ENCODE measurements at places on chromosomes 7 and 10.

DNA sequence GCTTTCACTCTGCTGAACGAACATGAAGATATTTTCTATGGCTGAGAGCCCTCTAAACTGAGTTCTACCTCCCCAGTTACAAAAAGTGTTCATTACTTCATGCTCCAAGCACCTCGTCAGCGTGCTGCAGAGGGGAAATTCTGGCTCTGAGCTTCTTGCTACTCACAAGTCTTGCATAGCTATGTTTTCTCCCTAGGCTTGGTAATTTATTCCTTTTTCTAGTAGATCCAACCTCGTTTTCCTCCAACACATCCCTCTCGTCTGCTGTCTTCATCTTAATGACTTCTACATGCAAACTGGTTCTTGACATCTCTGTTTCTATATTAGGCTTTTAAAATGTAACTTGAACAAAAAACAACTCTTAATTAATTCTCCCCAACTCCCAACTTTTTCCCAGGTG, 1034.5 kb downstream of the REEP3 start:
- DNase-seq = no peak

DNA sequence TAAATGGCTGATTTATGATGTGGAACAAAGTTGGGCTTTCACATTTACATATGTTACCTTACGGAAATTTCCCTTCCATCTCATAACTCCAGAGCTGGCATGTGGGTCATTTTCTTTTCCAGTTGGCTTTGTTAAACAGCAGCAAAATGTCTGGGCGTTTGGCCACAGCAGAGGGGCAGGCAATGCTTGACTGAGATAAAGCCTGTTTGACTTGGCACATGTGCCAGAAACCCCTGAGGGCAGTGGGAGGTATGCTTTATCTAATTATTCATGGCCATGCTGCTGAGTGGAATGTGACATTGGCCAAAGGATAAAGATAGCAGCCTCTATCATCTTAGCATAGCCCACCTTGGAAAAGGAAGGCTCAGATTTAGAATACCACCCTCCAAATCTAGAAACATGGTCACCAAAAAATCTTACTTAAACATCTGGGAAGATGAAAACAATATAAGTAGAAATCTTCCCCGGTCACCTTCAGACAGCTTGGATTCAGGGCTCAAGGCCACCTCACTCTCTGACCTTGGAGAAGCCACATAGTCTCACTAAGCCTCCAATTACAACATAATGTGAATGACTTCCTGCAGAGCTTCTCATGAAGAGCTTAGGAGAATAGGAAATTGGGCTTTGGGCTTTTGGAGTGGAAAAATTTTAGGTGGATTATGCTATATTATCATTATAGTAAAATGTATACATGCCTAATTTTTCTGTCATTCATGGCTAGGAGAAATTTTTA, 101.5 kb downstream of the GRM3 start:
- no peak for DNase-seq

- DNase-seq = no peak
Observed at GRCh38 chr7:36191292-36191920, 38.4 kb downstream of the EEPD1 start.

- DNase-seq = no peak
Observed at GRCh38 chr10:69333205-69333604, 54.9 kb downstream of the HK1 start.

GRCh38 chr10:27207350-27207749, 33.2 kb downstream of the ACBD5 start:
- DNase-seq = no peak

DNA sequence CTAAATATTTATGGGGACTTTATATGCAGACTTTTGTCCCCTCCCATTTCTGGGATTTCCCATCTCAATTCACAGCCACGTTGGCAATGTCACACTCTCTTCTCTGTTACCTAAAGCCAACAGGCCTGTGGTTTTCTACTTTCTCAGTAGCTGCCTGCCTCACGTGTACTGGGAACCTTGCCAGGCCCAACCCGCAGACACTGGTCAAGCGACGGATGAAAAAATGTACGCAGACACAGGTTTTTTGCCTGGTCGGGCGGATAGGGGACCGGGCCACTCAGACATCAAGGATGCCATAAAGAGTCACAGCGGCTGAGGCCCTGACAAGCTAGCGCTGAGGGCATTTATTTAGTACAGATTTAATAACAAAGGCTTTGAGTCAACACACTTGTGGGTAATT, 204.4 kb upstream of the DPP6 start:
- no peak for DNase-seq

DNA sequence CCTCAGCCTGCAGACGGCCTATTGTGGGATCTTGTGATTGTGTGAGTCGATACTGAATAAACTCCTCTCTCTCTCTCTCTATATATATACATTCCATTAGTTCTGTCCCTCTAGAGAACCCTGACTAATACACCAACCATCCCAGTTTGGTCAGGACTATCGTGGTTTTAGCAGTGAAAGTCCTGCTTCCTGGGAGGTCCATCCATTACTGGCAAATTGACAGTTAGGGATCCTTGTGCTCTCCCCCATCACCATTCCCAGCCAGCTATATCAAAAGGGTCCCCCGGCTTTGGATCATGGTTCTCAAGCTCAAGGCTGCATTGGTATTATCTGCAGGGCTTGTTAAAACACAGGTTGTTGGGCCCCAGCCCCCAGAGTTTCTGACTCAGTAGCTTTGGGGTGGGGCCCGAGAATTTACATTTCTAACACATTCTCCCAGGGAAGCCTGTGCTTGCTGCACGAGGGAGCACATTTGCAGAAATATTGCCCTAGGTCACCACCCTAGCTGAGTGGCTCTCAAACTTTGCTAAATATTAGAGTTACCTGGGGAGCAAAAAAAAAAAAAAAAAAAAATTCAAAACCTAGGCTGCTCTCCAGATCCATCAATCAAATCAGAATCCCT, 899.1 kb upstream of the AUTS2 start:
- DNase-seq = no peak

DNA sequence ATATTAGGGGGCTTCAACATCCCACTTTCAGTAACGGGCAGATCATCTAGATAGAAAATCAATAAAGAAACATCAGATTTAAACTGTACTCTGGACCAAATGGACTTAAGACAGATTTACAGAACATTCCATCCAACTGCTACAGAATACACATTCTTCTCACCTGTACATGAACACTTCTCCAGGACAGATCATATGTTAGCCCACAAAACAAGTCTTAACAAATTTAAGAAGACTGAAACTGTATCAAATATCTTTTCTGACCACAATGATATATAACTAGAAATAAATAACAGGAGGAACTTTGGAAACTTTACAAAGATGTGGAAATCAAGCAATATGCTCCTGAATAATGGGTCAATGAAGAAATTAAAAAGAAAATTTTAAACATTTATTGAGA, 86.7 kb downstream of the MICU1 start:
- DNase-seq = no peak

GRCh38 chr7:1969459-1970284, 263.1 kb downstream of the MAD1L1 start:
- DNase-seq = no peak

DNA sequence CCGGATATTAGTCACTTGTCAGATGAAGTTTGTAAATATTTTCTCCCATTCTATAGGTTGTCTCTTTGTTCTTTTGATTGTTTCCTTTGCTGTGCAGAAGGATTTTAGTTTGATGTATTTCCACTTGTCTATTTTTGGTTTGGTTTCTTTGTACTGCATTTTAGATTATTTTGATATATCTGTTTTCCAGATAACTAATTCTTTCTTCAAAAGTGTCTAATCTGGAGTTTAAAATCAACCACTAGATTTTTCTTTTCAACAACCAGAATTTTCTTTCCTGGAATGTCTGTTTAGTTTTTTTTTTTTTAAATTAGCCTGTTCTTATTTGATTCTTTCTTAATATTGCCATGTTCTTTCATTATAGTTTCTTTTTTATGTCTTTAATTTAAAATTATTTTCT, 116.8 kb upstream of the INHBA start:
- DNase-seq = no peak

- DNase-seq = no peak
Observed at GRCh38 chr10:131354380-131354779, 42.9 kb upstream of the TCERG1L start.

GRCh38 chr10:4775808-4776207, 50.2 kb upstream of the AKR1E2 start:
- DNase-seq = no peak

- peak; percentile 31 for DNase-seq
Observed at GRCh38 chr10:70903262-70903921, 15.0 kb upstream of the PCBD1 start.

DNA sequence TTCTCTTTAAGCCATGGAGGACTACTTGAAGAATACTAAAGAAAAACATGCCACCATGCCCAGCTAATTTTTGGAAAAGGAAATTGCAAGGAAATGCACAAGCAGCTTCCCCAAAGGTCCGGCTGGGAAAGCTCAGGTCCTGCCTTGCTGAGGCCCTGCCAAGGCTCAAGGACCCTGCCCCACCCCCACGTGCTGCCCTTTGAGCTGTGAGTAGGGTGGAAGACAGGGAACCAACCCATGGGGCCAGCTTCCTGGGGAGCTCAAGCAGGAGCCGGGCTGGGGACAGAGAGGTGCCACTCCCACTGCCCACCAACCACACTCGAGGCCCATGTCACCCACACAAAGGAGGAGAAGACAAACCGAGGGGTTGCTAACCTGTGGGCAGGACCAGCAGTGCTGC, 78.2 kb downstream of the SLIT1 start:
- no peak for DNase-seq

DNA sequence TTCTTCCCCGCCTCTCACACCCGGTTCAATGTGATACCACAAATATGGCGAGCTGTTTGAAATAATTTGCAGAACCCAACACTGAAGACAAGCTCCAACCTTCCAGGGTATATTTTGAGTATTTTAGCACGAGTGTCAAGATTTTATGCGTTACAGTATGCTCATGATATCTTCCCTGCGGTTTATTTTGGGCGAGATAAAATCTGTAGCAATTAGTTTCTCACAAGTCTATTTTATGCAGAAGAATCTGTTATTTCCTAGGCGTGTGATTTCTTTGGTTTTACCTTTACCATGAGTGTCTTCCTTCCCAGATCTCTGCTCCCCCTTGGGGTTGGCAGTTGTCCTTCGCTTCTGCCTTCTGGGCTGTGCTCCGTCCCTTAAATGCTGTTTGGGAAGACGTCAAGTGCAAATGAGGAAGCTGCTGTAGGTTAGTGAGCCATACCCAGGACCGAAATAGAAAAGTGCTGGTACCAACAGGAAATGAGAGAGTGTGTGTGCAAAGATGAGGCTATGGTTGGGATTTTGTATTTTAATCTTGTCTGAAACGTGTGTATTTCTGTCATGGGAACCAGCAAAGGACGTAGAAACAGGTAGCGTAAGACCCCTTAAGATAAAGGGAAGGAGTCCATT, 299.8 kb downstream of the KLF6 start:
- DNase-seq = no peak

GRCh38 chr7:70131817-70132216, 533.5 kb downstream of the AUTS2 start:
- no peak for DNase-seq

GRCh38 chr10:50375051-50375452, 123.7 kb upstream of the ASAH2 start:
- no peak for DNase-seq

GRCh38 chr7:86301301-86301700, 342.4 kb upstream of the GRM3 start:
- DNase-seq = no peak

- no peak for DNase-seq
Observed at GRCh38 chr7:154646126-154647013, 356.6 kb downstream of the PAXIP1 start.

DNA sequence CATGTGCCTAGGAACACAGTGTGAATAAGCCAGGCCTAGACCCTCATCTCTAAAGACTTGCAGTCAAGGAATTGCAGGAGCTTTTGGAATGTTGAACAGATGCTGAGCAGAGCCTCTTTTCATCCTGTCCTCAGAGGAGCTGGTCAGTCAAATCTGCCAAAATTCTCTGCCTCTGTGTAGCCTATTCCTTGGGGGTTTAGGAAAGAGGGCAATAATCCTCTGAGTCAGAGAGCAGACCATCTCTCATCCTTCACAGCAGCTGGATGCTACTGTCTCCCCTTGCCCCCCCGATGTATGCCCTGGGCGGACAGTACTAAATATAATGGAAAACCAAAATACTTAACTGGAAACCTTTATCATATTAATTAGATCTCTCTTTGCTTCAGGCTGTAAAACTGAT, 52.6 kb downstream of the BICC1 start:
- DNase-seq = no peak

DNA sequence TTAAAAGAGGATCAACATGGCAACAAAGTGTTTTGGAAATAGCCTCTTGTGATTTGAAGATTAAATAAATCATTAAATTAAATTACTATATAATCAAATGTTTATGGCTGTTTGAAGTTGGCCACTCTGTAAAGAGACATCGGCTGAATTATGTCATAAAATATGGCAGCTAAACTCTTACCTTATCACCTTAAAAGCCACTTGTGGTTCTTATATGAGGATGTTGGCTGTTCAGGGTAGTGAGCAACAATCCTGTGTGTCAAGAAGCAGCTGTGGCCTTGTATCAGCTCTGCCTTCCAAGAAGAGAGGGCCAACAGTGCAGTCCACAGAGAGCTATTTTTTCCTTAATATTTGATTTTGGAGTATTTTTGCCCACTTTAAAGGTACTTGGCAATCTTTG, 113.4 kb upstream of the CDK6 start:
- DNase-seq = no peak

DNA sequence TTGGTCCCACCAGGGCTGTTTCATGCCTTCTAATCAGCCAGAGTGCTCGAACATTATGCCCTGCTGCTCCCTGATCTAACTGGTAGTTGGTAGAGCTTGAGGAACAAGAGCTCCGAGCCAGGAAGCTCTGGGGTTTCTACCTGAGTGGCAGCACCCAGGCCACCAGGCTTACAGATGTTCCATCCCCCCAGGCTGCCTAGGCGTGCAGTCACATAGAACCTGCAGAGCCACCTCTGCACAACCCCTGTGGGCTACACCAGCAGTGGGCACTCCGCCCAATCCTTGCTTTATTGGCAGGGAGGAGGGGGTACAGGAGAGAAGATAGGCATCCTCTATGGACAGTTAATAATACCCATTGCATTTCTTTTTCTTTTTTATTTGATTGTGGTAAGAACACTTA, 21.8 kb downstream of the MAP3K8 start:
- no peak for DNase-seq

DNA sequence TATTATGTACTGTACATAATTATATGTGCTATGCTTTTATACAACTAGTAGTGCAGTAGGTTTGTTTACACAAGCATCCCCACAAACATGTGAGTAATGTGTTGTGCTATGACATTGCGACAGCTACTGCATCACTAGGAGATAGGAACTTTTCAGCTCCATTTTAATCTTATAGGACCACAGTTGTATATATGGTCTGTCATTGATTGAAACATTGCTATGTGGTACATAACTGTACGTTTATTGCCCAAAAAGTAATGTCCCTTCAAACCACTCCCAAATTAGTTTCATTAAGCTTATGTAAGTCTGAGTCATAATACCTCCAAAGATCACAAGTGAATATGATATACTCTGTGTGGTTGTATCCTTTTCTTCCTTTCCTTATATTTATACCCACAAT, 183.2 kb upstream of the POT1 start:
- DNase-seq = no peak

GRCh38 chr10:63496561-63496960, 24.6 kb upstream of the REEP3 start:
- DNase-seq = no peak

GRCh38 chr7:464454-465401, 54.9 kb downstream of the PDGFA start:
- DNase-seq = peak; percentile 9

Measured in activated CD8-positive, alpha-beta memory T cell treated with anti-CD3 and anti-CD28 coated beads, Interleukin-2, amount 50 U/mL, for 4 hours (primary cell).